Stimulated activated naive CD4-positive, alpha-beta T cell (primary cell): ENCODE measurements at places on chromosomes 2 and 18.

- no peak for DNase-seq
Measured at GRCh38 chr2:106749823-106750222, 136.1 kb downstream of the ST6GAL2 start.

DNA sequence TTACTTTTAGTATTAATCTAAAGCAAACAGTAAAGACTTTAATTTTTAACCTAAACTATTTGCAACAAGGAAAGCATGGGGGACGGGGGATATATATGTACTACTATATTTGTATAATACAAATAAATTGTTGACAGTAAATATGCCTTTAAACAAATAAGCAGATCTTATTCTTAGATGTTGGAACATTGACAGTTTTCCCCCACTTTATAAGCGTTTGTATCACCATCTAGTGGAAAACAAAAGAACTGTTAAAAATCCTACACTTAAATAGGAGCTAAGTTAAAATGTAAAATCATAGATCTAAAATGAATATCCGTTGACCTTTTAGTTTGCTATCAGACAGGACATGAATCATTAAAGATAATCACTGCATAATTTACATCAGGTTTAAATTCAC lies 50.0 kb downstream of the RBBP8 start:
- DNase-seq, result peak; percentile 14

- DNase-seq, result no peak
Measured at GRCh38 chr2:230422149-230422548, 6.1 kb downstream of the SP100 start.

GRCh38 chr2:176291809-176292283 lies 22.6 kb downstream of the MTX2 start:
- DNase-seq, result no peak

GRCh38 chr2:105875241-105875640 lies 130.5 kb downstream of the NCK2 start:
- no peak for DNase-seq

GRCh38 chr2:109171444-109172334 lies 42.7 kb downstream of the SH3RF3 start:
- no peak for DNase-seq

- DNase-seq, result no peak
Measured at GRCh38 chr2:31219131-31219969, 2.0 kb upstream of the CAPN14 start.

DNA sequence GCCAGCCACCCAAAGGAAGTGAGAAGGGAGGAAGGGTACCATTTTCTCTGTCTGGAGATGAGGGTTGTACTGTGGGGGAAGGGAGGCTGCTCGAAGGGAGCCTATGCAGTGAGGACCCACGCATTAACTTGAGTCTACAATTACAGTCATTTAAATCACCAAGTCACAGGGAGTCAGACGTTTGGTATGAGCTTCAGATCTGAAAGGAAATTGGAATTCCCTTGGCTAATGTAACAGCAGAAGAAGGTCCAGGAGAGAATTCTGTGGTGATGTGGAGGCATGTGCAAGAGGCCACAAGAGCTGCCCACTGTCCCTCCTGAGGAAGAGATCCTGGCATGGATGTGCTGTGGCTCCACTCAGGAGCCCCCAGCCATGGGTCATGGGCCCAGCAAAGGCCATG lies 22.5 kb downstream of the DAPL1 start:
- no peak for DNase-seq

- no peak for DNase-seq
Measured at GRCh38 chr18:69659142-69659651, 258.5 kb downstream of the DOK6 start.

DNA sequence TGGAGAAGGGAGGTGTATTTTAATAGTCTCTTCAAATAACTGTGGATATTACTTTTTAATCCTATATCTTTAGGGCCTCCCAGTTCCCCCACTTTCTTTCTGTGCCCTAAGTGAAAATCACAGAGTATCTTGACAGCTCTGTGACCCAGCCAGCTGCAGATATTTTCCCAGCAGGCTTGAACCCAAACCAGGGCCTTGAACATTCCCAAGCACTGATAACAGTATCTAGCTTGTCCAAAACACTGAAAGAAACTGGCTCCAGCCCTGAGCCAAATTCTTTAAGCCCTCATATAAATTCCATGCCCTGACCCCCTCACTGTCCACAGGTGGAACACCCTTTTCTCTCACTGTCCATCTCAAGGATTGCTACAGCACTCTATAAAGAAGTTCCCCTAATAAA lies 388.1 kb upstream of the CHAC2 start:
- no peak for DNase-seq

DNA sequence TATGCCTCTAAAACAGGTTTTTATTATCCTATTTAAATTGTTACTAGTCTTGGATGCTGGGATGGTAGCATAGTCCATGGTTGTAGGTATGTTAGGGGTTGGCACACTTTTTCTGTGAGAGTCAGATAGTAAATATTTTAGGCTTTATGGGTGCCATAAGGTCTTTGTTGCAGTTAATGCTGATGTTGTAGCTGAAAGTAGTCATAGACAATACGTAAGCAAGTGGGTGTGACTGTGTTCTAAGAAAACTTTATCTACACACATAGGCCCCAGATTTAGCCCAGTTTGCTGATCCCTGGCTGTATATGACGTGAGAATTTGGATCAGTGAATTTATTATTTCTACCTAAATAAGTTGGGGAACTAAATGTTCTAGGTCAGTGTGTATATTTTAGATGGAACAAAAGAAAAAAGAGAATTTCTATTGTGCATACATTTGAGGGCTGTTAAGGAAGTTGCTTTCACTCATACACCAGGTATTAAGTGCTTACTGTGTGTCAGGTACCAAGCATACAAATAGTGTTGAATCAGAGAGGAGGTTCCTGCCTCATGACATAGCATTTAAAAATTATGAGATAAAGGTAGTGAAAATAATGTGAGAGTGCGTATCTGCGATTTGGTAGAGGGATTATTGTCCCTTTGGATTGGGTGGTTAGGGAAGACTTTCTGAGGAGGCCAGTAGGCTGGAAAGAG lies 39.4 kb downstream of the AGFG1 start:
- DNase-seq, result no peak

DNA sequence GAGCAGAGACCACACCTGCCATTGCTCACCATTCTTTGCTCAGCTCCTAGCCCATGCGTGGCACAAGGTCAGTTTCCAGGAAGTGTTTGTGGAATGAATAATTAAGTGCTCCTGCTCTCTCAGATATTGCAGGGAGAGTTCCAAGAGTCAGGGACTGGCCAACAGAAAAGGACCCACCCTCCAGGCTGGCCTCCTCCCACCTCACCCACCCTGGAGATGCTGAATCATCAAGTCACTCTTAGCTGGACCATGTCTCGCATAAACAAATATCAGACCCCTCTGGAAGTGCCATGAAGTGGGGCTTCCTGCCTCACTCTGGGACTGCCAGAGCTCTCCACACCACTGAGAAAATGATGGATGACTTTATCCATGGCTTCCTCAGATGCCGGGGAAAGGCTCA lies 256.0 kb downstream of the TNS1 start:
- DNase-seq, result no peak

GRCh38 chr2:119126650-119127049 lies 31.9 kb downstream of the C1QL2 start:
- no peak for DNase-seq

DNA sequence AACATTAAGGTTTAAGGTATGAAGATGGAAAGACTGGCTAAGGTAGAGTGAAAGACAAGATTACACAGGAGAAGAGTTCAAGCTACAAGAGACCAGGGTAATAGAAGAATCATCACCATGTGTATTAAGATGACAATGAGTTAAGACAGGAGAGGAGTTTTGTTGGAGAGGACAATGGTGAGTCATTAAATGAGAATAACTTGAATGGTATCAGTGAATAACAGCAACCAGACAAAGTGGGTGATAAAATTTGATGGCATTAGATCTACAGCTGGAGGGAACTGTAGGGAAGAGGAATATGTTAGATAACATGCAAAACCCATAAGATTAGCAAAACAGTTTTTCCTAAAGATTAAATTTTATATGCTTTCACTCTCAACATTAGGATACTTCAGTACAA lies 18.8 kb upstream of the ENOSF1 start:
- DNase-seq, result no peak

- DNase-seq, result no peak
Measured at GRCh38 chr2:167750675-167751074, 496.7 kb downstream of the STK39 start.

DNA sequence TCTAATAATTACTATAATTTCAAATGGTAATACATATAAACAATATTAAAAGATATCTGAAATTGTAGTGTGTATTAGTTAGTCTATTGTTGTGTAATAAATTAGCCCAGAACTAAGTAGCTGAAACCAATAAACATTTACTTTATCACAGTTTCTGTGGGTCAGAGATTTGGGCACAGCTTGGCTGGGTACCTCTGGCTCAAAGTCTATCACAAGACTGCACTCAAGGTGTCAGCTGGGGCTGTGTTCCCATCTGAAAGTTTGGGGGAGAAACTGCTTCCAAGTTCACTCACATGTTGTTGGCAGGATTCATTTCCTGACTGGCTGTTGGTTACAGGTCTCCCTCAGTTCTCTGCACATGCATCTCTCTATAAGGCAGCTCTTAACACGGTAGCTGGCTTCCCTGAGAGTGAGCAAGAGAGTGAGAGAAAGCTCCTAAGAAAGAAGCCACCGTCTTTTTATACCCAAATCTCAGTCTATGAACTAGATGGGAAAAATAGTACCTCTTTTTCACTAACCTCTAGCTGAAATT lies 25.6 kb upstream of the WIPF1 start:
- DNase-seq, result no peak

DNA sequence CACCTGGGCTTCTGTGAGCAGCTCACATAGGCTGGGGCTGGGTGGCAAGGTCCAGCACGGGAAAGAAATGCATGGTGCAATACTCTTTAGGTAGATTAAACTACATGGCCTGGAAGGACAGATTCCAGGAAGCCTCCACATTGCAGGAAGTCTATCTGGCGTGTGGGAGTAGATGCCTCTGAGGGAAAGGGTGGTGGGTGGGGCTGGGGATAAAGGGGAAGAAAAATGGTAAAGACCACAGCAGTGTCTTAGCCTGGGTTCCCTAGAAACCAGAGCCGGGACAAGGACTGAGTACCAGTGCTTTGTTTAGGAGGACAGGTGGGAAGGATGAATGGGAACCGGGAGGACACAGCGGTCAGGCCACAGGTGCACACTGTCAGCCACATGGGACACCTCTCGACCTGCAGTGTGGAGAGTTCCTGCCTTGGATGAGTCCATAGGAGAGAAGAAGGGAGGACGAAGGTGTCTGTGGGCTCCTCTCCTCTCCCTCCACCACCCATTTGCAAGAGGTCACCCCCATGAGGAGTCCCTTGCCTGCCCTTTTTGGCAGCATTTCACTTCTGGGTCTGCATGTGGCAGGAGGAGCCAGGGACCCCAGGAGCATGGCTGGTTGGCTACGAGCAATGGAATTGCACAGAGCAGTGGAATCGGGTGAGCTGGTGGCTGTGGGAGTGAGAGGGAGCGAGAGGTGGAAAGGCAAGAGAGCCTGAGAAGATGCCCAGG lies 91.5 kb upstream of the HS6ST1 start:
- DNase-seq, result no peak

DNA sequence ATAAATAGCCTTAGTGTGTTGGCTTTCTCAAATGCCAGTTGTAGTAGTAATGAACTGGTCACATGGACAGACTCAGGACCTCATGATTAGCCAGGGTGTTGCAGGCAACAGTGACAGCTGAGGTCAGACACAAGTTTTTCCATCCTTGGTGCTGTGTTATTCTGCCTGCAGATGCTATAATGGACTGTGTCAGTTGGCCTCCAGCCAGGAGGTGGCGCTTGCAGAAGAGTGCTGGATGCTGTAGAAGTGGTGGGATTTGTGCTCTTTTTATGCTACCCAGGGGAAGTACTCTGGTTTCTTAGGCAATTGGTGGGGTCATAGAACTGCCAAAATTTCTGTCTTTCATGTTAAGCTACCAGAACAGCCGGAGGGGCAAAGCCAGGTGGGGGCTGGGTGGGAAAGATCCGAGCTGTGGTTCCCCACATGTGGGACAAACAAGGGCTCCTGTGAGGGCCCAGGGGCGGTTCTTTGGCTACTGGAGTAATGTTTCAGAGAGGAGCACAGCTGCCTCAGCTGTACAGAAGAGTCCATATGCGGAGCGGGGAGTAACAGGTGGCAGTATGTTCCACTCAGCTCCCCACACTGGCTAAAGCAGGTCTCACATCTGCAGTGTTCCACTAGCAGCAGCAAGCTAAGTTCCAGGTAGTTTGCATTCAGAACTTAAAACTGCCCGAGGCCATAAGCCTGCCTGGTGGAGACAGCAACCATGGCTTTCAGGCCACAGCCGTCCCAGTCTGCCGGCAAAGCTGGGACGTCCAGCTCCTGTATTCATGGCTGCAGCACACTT lies 104.4 kb downstream of the GULP1 start:
- DNase-seq, result no peak

DNA sequence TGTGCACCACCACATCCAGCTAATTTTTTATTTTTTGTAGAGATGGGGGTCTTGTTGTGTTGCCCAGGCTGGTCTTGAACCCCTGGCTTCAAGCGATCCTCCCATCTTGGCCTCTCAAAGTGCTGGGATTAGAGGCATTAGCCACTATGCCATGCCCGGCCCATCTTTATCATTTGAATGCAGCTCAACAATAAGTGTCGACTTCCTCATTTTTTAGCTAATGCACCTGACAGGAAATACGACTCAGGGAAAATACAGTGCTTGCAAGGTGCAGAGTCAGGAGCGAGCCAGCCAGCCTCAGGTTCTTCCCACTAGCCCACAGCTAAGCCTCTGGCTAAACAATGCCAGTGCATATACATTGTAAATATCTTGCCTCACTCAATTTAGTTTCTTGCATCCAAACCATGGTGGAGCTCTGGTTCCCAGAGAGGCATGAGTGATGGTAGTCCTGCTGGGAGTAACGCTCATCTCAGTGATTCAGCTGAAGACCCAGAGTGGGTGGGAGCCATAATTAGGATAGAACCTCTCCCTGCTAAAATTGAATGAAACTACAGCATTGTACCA lies 135.0 kb downstream of the TGIF1 start:
- no peak for DNase-seq

DNA sequence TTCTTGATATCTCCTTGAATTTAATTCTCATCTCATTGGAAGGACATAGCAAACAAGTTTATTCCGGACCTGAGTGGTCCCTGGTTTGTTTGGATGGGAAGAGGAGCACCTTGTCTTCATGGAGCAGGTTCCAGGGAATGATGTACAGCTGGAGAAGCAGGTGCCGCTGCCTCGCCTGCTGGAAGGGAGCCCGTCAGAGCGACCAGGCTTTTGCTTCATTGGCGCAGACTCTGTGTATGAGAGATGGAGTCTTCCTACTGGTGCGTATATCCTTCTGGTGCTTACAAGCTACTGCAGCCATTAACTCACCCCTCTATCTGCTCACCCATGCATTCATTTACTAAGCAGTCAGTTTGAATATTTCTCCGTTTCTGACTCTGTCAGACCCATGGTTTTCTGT lies 11.6 kb upstream of the ALLC start:
- DNase-seq, result no peak
